Renal pelvis (tissue), 12 donors: ENCODE measurements at places on chromosomes 5 and 9. TPM values are rescaled to one million over a fixed set of nuclear protein-coding genes. Genes with fewer than 3 reads are reported as not detected.
A peak's percentile ranks its signal among the peaks of the same experiment; 100 is the strongest.

LCN10 gene
- 2.8 TPM for polyA plus RNA-seq

AFAP1L1 gene
- 21.0 TPM for polyA plus RNA-seq

DNA sequence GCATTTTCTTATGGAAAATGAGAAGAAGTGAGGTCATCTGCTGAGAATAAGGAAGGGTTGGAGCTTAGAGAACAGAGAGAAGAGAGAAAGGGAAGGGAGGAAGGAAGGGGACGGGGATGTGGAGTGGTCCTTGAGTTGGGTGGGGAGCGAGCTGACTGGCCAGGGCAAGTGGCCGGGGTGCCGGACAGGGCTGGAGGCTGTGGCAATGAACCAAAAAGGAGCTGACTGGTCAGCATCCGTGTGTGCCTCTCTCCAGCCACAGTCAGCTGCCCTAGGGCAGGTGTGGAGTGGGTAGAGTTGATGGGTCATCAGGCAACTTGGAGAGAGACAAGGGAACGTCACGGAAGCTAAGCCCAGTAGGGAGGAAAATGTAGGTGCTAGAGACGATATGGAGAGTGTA lies 234.9 kb upstream of the DAP start:
- DNase-seq, result no peak

MLANA gene
- 1.6 TPM for polyA plus RNA-seq

GRCh38 chr5:163407034-163407655 lies 30.2 kb upstream of the CCNG1 start:
- DNase-seq, result no peak

DNA sequence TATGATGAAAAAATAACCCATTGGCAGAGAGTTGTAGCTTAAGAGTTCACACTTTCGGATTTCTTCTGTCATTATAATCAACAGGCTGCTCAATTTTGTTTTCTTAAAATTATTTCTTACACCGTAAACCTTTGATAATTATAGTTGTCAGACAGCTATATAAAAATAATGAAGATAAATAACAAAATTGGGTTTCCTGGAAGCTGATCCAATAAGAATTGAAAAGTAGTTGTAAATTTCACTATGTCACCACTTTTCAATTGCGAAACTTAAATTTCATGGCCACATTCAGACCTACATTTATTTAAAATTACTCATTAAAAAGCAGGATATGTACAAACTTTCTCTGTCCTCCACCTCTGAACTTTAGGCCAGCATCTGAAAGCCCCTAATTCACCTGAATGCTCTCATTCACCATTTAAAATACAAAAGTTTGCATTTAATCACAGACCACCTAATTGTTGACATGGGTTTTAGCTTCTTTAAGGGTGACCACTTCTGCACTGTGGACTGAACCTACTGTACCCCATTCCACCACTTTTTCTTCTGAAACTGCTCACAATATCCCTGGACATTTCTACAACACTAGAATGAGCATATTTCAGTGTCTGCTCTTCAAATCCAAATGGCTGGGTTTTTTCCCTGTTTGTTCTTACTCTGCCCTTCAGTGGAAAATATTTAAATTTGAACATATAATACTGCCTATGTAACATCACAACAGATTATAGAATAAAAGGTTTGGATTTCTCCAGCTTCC lies 680 bp downstream of the SELENOP start:
- DNase-seq, result no peak

- peak; percentile 45 for DNase-seq
Measured at GRCh38 chr5:113330533-113331208, 104.1 kb downstream of the TSSK1B start.

DNA sequence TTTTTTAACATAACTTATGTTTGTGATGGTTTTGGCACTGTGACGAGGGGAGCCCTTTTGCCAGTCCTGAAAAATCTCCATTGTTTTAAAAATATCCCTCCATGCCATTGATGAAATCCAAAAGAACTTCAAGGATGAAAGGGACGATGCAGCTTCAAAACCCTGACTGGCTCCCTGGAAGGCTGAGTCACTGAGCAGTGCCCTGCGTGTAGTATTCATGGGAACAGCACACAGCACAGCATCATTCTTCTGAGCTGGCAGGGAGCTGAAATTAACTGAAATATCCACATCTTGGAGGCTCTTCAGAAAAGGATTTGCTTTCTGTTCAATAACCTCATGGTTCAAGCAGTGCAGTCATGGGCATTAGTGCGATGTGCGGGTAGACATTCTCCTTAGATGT lies 29.7 kb downstream of the PDE4D start:
- no peak for DNase-seq

GRCh38 chr5:75640395-75640794 lies 29.1 kb downstream of the ANKDD1B start:
- DNase-seq, result peak; percentile 72

RANBP17 gene
- polyA plus RNA-seq, result 8.8 TPM

DNA sequence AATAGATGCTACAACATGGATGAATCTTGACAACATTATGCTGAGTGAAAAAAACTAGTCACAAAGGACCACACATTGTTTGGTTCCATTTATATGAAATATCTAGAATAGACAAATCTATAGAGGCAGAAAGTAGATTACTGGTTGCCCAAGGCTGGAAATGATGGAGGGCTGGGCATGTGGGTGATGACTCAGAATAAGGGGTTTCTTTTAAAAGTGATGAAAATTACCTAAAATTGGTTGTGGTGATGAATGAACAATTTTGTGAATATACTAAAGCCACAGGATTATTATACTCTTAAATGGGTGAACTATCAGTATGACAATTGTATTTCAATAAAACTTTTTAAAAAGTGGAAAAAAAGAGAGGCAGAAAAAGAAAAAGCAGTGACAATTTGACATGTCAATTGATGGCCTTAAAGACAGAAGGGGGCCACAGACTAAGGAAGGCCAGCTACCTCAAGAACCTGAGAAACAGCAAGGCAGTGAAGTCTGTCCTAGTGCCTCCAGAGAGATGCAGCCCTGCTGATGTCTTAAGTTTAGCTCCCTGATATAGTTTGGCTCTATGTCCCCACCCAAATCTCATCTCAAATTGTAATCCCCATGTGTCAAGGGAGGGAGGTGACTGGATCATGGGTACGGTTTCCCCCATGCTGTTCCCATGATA lies 182.7 kb downstream of the PIK3R1 start:
- no peak for DNase-seq

NR6A1 gene
- polyA plus RNA-seq, result 1.9 TPM

DNA sequence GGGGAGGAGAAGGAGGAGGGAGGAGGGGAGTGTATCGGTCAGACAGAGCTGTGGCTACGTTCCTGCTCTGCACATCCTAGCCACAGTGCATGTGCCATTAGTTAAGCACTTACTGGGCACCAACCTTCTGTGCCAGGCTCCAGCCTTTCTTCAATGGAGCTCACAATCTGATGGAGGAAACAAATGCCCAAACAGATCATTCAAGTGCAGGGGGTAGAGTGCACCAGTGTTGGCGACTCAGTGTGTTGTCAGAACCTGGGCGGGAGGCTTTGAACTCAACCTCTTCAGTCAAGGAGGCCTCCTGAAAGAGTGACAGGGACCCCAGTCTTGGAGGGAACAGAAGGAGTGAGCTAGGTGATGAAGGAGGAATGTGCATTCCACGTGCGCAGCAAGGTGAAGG lies 51.9 kb upstream of the SHB start:
- DNase-seq, result no peak

PFN3 gene
- polyA plus RNA-seq, result 6.2 TPM

GRCh38 chr9:93496285-93496684 lies 42.9 kb upstream of the FAM120AOS start:
- no peak for DNase-seq

C8G gene
- 0.83 TPM for polyA plus RNA-seq

- DNase-seq, result no peak
Measured at GRCh38 chr5:115626445-115626823, 598 bp upstream of the TMED7 start.

DNA sequence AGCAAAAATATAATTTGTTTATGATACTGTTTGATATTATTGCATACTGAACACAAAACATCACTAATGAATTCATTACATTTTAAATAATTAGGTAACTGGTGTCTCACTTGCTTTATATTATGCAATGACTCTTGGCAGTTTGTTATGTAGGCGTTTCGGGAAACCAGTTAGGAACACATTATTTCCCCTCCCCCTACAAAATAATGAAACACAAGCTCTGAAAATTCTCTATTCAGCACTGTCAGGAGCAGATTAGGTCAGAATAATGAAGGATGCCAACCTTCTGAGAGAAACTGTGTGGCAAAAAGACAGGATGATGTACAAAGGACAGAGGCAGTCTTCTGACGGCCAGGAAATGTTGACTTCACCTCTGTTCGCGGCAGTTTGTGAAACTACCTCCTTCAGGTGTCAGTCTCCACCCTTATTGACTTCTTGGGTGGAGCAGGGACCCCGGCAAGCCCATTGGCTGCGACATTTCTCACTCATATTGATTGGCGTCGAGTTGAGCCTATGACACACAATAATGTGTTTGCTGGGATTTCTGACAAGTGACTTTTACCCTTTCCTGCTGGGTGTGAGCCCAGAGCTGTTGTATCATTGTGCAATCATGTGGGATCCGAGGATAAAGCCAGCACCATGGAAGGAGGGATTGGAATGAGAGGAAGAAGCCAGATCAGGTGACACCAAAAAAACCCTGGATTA lies 33.9 kb downstream of the SH3PXD2B start:
- DNase-seq, result no peak

DNA sequence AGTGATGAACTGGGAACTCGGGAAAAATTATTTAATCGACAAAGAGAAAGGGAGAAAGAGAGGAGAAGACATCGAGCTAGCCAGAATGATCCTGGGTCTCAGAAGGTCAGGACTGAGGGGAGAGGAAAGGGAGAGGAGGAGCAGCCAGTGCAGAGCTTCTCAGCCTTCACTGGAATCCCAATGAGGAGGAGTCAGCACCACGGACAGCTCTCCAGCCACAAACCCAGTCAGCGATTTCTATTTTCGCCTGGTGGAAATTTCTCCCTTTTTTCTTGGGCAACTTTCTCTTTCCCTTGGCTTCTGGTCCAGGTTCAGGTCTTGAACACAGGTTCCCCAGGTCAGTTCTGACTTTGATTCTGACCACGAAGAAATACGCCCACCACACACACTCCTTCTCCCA lies 1.6 kb upstream of the BRINP1 start:
- peak; percentile 71 for DNase-seq

DNA sequence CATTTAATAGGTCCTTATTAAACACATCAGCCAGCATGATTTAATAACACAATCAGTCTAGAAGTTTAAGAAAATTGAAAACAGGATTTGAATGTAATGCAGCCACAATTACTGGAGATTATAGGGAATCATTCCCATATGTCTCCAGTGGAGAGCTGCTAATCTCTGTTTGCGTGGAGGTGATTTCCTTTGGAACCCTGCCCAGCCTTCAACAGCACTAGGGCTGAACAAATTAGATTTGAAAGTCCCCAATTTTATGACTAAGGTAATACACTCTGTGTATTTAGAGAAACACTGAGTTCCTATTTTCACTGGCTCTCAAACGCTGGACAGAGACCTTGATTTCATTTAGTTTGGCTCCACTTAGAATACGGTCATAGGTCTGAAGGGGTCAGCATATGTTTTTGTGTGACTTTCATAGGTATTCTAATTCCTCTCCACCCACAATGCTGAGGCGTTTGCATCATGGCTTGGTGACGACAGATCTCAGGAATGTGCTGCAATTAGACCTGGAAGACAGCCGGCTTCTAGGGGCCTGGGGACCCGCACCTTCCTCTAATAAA lies 508.3 kb downstream of the EBF1 start:
- DNase-seq, result peak; percentile 47

DNA sequence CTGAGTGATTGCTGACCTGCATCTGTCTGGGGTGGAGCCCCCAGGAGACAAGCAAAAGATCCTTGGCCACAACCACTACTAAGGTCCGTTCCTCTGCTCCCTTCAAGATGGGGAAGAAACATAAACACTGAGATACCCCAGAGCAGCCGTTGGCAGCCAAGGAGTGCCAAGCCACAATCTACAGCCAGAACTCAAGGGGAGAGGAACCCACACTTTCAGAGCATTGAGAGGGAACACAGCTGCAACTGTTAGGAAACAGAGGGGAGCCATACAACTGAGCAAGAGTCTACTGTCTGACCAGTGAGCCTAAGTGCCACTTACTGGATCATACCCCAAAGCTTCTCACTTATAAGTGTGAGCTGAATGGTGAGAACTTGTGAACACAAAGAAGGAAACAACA lies 44.6 kb upstream of the ADRB2 start:
- DNase-seq, result no peak

DNA sequence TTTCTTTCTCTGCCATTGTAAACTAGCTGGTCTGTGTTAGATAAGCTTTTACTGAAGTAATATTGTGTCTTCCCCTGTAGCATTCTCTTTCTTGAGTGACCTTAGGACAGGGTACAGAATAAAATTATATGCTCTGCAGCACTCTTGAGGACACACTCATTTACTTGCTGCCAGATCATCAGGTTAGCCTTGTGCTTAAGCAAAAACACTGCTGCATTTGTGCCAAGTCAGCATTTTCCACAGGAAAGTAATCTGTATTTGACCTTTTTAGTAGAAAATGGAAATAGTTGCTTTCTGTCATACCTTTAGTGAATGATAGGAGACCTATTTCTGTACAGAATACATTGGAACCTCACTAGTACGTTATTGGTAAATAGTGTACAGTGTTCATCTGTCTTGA lies 54.2 kb downstream of the LMNB1 start:
- no peak for DNase-seq

GRIA1 gene
- polyA plus RNA-seq, result 2.8 TPM

GRCh38 chr5:172481011-172481800 lies 26.9 kb upstream of the SH3PXD2B start:
- DNase-seq, result no peak

ZNF454 gene
- 10.3 TPM for polyA plus RNA-seq

FOXD4L4 gene
- polyA plus RNA-seq, result 0.34 TPM

- no peak for DNase-seq
Measured at GRCh38 chr5:109703829-109704228, 14.1 kb downstream of the MAN2A1 start.

- peak; percentile 30 for DNase-seq
Measured at GRCh38 chr5:153147891-153148623, 342.4 kb upstream of the GRIA1 start.

DNA sequence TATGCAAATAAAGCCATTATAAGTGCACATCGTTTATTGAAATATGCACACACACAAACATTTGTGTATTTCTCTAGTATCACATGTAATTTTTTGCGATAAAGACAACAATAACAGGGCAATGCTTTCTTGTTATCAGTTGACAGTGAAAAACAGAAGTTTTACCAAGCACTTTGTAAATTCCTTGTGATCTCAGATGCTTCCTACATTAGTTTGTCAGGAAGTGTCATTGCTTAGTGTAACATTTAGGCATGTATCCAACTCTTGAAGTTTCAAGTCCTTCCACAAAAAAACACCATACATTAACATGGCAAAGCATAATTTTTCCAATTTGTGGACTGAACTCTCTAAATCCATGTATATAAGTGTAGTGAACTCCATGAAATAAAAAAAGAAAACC lies 46.4 kb downstream of the MOCS2 start:
- DNase-seq, result no peak

CD274 gene
- 0.73 TPM for polyA plus RNA-seq

DNA sequence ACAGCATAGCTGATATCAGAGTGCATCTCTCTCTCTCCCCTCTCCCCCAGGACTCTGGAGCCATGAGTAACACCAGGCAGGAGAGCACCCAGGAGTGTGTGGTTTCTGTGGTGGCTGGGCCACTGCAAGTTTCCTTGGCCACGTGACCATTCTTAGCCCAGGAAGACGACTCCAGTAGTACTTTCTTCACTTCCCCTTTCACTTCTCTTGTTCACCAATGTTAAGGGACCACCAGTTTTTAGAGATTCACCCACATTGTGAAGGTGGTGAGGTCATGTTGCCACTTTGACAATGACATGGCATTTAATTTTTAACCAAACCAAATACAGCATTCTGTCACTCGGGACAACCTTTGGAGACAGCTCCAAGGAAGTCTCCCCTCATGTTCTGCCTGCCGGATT lies 17.9 kb upstream of the DAPK1 start:
- no peak for DNase-seq

- DNase-seq, result no peak
Measured at GRCh38 chr9:131092030-131092429, 4.3 kb upstream of the AIF1L start.

FOXD4L3 gene
- polyA plus RNA-seq, result not detected
